ENCODE measurements at places on chromosomes 6 and 20. TPM values are rescaled to one million over a fixed set of nuclear protein-coding genes. Genes with fewer than 3 reads are reported as not detected.

- DNase-seq: no peak
Measured at GRCh38 chr6:96235927-96236326, 220.2 kb downstream of the FUT9 start.

DNA sequence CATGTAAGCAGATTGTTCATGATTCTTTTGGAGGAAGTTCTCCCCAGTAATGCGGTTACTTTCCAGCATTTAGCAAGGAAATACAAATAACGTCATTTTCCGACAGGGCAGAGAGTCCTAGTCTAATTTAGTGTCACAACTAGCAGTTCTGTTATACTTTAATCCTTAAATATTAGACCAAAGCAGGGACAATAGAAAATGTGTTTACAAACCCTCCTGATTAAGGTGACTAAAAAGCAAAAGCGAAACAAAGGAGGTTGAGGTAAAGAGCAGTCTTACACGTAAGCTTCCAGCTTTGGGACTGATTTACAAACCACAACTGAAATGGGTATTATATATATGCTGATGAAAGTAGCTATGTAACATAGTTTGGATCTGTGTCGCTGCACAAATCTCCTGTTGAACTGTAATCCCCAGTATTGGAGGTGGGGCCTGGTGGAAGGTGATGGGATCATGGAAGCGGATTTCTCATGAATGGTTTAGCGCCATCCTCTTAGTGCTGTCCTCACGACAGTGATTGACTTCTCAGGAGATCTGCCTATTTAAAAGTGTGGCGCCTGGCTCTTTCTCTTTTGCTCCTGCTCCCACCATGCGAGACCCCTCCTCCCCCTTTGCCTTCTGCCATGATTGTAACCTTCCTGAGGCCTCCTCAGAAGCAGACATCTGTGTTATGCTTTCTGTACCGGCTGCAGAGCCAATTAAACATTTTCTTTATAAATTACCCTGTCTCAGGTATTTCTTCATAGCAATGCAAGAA, 81.9 kb downstream of the PLCB1 start:
- DNase-seq: peak; percentile 44

GRCh38 chr6:143677891-143678791, at the start of gene PHACTR2:
Gene PHACTR2, plus strand, starts transcription at chr6:143677965. Its CDS starts 199 bp downstream, at chr6:143678164.
- peak; percentile 86 for DNase-seq

DNA sequence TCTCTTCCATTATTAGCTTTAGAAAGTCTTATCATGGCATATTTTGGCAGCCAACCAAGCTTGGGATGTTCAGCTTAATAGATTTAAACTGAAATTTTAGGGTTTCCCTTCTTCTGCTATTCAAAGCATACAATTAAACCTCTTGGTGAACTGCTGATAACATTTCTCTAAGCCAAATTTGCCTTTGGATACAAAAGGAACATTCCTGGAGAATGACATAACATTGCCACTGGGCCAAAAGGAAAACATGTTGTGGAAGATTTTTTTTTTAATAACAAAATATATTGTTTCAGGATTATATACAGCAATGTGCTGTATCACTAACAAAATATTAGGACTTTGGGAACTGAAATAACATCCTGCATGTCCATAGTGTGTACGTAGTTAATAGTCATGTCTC, 215.1 kb upstream of the TBX18 start:
- no peak for DNase-seq

- no peak for DNase-seq
Measured at GRCh38 chr20:44552950-44553908, 29.1 kb upstream of the PKIG start.

DNA sequence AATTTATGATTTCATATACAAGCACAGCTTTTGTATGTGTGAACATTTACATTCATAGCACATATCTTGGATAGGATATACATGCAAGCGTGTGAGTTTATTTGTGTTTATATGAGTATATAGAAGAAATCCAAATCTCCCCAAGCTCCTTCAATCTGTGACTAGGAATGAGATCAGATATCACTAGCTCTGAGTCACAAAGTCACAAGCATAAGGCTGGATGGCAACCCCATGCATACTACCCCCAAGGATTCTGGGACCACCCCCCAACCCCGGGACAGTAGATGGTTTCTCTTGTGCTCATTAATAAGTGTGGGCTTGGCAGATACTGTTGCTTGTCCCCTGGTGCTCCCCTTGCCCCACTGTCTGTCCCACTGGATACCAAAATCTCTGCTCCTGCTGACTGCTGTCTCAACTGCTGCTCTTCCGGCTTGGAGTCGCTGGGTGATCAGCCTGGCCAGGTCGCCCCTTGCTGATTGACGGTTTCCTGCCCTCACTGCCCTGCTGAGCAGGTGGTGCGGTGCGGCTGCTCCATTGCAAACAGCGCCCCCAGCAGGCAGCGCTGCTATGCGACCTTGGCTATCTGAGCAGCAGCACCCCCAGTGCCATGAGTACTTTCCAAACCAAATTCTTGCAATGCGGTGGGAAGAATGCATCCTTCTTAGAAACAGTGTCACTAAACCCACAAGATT, 279.4 kb downstream of the CD83 start:
- peak; percentile 57 for DNase-seq

DNA sequence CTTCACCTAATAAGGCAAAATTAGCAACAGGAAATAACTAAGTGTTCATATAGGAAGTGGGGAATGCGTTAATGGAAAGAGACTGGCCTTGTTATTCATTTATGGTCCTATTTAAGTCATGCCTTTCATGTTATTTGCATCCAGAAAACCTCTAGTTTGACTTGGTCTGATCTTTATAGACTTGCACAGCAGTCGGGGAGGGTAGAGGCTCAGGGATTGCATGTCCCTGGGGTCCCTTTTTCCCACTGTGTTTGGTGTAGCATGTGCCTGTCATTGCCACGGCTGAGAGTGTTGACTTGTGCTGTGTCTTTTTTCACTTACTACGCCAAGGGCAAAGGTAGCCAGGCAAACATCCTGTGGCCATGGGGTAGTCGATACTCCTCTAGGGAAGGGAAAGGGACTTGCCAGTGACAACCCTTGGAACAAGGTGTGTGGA, 105.4 kb upstream of the RIN2 start:
- DNase-seq: no peak

The KIF25 gene
- not detected for total RNA-seq

All from hematopoietic multipotent progenitor cell (in vitro differentiated cells).